Thoracic aorta (tissue), 2 donors: ENCODE measurements at places on chromosomes 3 and 15. TPM values are rescaled to one million over a fixed set of nuclear protein-coding genes. Genes with fewer than 3 reads are reported as not detected.

- no peaks in the 10 kb centered on the region for H3K36me3 ChIP-seq
- H3K4me3 ChIP-seq, result no peak overlapping the region
- no peaks in the 10 kb centered on the region for H3K27me3 ChIP-seq
- H3K4me1 ChIP-seq, result peaks cover 62% of the 10 kb centered on the region
These were observed 91.9 kb downstream of the SLCO3A1 start for GRCh38 chr15:91945385-91945784.

SLC7A14 gene
- not detected for total RNA-seq

- H3K27ac ChIP-seq, result peak overlapping the region; percentile 57
- no peaks in the 10 kb centered on the region for H3K27me3 ChIP-seq
- H3K4me3 ChIP-seq, result peak overlapping the region; percentile 48
- H3K36me3 ChIP-seq, result no peaks in the 10 kb centered on the region
- peaks cover 14% of the 10 kb centered on the region for H3K4me1 ChIP-seq
These were observed 5.7 kb downstream of the LYSMD2 start for GRCh38 chr15:51731549-51732267.

GRCh38 chr3:182969853-182970252 lies 10.5 kb downstream of the DCUN1D1 start:
- no peak for DNase-seq
- peaks cover 14% of the 10 kb centered on the region for H3K4me1 ChIP-seq
- H3K4me3 ChIP-seq, result no peak overlapping the region
- no peaks in the 10 kb centered on the region for H3K27me3 ChIP-seq
- no peak overlapping the region for H3K27ac ChIP-seq

CHCHD6 gene
- 12.5 TPM for total RNA-seq

CORO2B gene
- 8.5 TPM for total RNA-seq

GRCh38 chr3:39434574-39434973 lies 28.1 kb downstream of the RPSA start:
- H3K4me1 ChIP-seq, result no peaks in the 10 kb centered on the region
- no peak for DNase-seq
- H3K4me3 ChIP-seq, result no peak overlapping the region
- H3K36me3 ChIP-seq, result no peaks in the 10 kb centered on the region
- no peaks in the 10 kb centered on the region for H3K27me3 ChIP-seq

PIGBOS1 gene
- total RNA-seq, result 5.8 TPM

SAMD7 gene
- not detected for total RNA-seq

DNA sequence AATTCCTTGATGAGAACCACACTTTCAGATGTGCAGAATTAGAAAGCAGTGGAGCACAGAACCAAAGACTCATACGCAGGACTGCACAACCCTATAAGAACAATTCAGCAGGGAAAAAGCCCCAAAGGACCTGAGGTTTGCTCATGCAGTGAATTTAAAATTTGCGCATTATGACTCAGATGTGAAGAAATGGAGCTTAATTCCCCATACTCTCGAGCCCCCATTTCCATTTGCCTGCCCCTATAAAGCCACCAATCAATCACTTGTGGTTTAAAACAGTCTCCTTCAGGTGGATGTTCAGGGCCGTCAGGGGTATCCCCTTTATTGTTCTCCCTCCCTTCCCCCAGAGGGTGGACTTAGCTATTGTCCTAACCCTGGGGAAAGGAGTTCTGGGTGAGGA lies 221.2 kb downstream of the IGSF11 start:
- H3K4me1 ChIP-seq, result no peaks in the 10 kb centered on the region
- no peak overlapping the region for H3K4me3 ChIP-seq
- no peaks in the 10 kb centered on the region for H3K27me3 ChIP-seq
- H3K27ac ChIP-seq, result no peak overlapping the region

AP3B2 gene
- not detected for total RNA-seq

GRCh38 chr3:72337480-72337855 lies 510.8 kb downstream of the SHQ1 start:
- H3K4me3 ChIP-seq, result no peak overlapping the region
- no peak for DNase-seq
- no peak overlapping the region for H3K27ac ChIP-seq
- no peaks in the 10 kb centered on the region for H3K36me3 ChIP-seq
- H3K27me3 ChIP-seq, result no peaks in the 10 kb centered on the region
- peaks cover 13% of the 10 kb centered on the region for H3K4me1 ChIP-seq

FAM174B gene
- 6.1 TPM for total RNA-seq

- peaks cover 34% of the 10 kb centered on the region for H3K36me3 ChIP-seq
- DNase-seq, result no peak
- no peak overlapping the region for H3K27ac ChIP-seq
- no peaks in the 10 kb centered on the region for H3K4me1 ChIP-seq
- H3K4me3 ChIP-seq, result no peak overlapping the region
These were observed 31.6 kb downstream of the TIPARP start for GRCh38 chr3:156705761-156706616.

GOLGA6A gene
- total RNA-seq, result 0.14 TPM

DNA sequence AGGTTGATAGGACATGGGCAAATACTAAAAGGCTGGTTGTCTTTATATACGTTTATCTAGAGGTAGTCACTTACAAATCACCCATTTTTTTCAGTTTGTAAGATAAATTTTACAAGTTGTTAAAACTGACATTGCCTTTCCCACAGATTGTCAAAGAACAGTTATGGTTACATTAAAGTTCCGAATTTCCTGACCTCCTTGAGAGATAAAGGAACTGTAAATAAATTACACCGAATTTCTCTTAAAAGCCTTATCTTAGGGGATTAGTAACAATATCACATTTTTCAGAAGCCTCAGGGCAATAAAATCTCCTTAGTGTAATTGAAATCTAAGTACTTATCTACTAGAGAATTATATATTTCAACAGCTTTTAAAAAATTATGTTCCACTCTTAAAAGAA lies 49.5 kb downstream of the ZPLD1 start:
- H3K4me3 ChIP-seq, result no peak overlapping the region
- no peaks in the 10 kb centered on the region for H3K4me1 ChIP-seq
- H3K36me3 ChIP-seq, result no peaks in the 10 kb centered on the region

DNA sequence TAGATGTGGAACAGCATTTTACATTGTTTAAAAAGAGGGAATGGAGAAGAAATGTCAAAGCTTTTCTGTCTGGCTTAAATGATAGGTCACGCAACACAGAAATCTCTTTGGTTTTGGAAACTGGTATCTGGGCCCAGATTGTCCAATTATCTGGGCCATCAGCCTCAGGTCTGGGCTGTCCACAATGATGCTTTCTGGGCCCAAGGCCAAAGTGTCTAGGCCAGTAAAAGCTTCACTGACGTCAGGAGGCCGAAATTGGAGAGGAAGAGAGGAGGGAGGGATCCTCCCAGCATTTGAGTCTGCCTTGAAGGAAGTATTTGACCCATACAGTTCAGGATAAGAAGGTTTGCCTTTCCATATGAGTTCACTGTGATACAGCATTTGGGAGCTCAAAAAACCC lies 60.7 kb upstream of the ALDH1A3 start:
- no peaks in the 10 kb centered on the region for H3K4me1 ChIP-seq
- H3K27me3 ChIP-seq, result no peaks in the 10 kb centered on the region
- DNase-seq, result no peak
- no peak overlapping the region for H3K27ac ChIP-seq
- no peaks in the 10 kb centered on the region for H3K36me3 ChIP-seq
- H3K4me3 ChIP-seq, result no peak overlapping the region

OR5H14 gene
- not detected for total RNA-seq

- H3K4me1 ChIP-seq, result no peaks in the 10 kb centered on the region
- no peak for DNase-seq
- no peak overlapping the region for H3K27ac ChIP-seq
- H3K4me3 ChIP-seq, result no peak overlapping the region
- no peaks in the 10 kb centered on the region for H3K27me3 ChIP-seq
- no peaks in the 10 kb centered on the region for H3K36me3 ChIP-seq
These were observed 311.5 kb downstream of the NLGN1 start for GRCh38 chr3:173709026-173709425.

DNA sequence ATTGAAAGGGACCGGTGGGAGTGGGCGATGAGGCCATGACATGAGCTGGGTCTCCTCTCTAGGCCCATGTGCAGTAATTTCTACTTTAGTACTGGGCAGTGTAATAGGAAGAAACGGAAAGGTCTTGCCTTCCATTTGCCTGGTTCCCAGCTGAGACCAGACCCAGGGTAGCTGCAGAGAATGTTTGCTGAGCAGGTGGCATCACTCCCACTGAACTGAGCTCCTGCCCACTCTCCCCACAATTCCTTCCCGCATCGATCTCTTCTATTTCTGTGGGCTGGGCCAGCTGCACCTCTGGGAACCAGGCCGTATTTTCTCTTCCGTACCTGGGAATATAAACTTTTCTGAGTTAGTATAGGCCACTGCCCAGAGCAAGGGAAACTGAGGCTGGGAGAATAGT lies 15.8 kb downstream of the ESYT3 start:
- no peak overlapping the region for H3K4me3 ChIP-seq
- H3K36me3 ChIP-seq, result no peaks in the 10 kb centered on the region
- no peak overlapping the region for H3K27ac ChIP-seq
- no peaks in the 10 kb centered on the region for H3K27me3 ChIP-seq

- H3K36me3 ChIP-seq, result no peaks in the 10 kb centered on the region
- H3K4me3 ChIP-seq, result no peak overlapping the region
- no peaks in the 10 kb centered on the region for H3K27me3 ChIP-seq
- peak overlapping the region; percentile 59 for H3K27ac ChIP-seq
These were observed 104.2 kb downstream of the THRB start for GRCh38 chr3:24390169-24391130.

GRCh38 chr3:112871735-112872134 lies 25.1 kb upstream of the CD200R1L start:
- H3K27me3 ChIP-seq, result no peaks in the 10 kb centered on the region
- DNase-seq, result no peak
- no peaks in the 10 kb centered on the region for H3K4me1 ChIP-seq
- H3K36me3 ChIP-seq, result no peaks in the 10 kb centered on the region

DNA sequence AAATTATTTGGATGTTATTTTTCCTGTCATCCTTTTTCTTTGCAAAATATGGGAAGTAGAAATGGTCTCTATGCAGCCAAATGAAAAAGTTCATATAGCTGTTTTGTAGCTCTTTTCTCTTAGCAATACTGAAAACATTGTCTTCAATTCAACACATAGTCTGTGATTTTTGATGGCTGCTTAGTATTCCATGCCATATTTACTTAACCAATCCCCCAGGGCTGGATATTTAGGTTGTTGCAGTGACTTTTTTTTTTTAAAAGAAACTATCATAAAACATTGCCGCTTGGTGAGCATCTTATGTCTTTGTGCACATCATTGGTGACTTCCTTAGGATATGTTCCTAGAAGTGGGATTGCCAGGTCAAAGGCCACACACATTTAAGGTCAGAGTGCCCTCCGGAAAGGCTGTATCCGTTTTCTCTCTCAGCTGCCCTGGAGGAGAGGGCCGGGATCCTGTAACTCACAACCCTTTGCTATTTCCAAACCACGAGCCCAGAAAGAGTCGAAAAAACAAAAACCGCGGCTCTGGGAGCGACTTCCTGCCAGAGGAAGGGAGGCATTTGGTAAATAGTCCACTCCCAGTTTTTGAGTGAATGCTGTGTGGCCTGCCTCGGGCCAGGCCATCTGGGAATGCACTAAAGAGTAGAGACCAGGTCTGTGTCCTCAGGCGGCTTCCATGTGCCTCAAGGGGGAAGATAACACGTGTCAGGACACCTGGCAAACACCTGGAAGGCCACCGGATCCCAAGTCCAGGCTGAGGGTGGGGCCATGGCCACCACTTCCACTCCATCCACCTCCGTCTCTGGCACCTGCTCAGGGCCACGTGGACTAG lies 41.9 kb downstream of the SMAD6 start:
- peak overlapping the region; percentile 69 for H3K27ac ChIP-seq

DNA sequence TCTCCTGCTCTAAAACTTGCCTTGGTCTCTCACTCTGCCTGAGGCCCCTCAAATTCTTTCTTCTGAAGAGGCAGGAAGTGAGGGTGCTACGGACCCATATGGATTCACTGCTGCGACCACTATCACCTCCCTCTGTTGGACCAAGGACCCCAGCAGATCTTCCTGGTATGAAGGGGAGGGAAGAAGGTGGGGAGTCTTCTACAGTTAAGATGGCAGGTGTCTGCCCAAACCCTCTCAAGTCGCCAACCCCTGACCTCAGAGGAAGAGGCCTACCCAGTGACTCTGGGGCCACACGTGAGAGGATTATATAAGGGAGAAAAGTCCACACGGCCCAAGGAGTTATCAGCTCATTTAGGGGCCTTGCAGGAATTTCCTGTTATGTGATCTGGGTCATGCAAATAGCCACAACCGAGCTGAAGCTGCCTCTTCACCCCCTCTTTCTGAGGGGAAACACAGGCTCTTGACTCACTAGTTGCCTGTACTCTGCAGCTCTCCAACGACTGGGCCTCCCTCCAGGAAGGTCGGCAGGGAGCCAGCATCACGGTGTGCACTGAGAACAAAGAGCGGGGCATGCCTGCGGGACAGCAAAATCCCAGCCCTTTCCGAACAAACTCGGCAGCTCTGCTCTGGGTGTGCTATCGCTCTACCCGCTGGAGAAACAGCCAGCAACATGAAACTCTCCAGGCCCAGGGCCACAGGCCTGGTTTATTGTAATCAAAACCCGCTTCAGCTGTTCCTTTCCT lies 116.0 kb downstream of the XXYLT1 start:
- H3K4me1 ChIP-seq, result peaks cover 16% of the 10 kb centered on the region
- peak overlapping the region; percentile 24 for H3K27ac ChIP-seq
- H3K27me3 ChIP-seq, result no peaks in the 10 kb centered on the region
- no peaks in the 10 kb centered on the region for H3K36me3 ChIP-seq

- no peaks in the 10 kb centered on the region for H3K36me3 ChIP-seq
- H3K27ac ChIP-seq, result no peak overlapping the region
- H3K4me3 ChIP-seq, result no peak overlapping the region
- no peaks in the 10 kb centered on the region for H3K27me3 ChIP-seq
These were observed 577.7 kb downstream of the MECOM start for GRCh38 chr3:169085827-169086226.

DNA sequence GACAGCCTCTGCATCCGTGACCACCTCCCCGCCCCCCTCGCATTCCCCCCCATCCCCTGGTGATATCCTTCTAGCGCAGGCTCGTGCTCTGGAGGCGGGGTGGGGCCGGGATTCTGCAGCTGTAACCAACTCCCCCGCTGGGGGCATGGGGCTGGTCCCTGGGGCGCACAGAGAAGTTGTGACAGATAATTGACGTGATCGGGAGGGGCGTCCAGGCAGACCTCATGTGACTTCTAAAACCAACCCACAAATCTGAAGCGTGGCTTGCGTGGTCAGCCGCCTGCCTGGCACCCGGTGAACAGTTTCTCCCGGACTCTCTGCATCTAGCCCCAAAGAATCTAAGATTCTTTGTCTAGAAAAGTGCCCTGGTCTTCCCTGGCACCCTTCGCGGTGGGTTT lies 100.6 kb upstream of the IGF1R start:
- no peaks in the 10 kb centered on the region for H3K4me1 ChIP-seq
- peak overlapping the region; percentile 71 for H3K27ac ChIP-seq
- H3K36me3 ChIP-seq, result no peaks in the 10 kb centered on the region
- H3K4me3 ChIP-seq, result peak overlapping the region; percentile 73

- no peak overlapping the region for H3K27ac ChIP-seq
- no peaks in the 10 kb centered on the region for H3K27me3 ChIP-seq
- H3K4me3 ChIP-seq, result no peak overlapping the region
- DNase-seq, result no peak
These were observed 206.7 kb downstream of the ZNF621 start for GRCh38 chr3:40731445-40731844.

RPL32 gene
- total RNA-seq, result 455 TPM
